SJCRH30 (cell line): ENCODE measurements at places on chromosomes 11 and 22.

DNA sequence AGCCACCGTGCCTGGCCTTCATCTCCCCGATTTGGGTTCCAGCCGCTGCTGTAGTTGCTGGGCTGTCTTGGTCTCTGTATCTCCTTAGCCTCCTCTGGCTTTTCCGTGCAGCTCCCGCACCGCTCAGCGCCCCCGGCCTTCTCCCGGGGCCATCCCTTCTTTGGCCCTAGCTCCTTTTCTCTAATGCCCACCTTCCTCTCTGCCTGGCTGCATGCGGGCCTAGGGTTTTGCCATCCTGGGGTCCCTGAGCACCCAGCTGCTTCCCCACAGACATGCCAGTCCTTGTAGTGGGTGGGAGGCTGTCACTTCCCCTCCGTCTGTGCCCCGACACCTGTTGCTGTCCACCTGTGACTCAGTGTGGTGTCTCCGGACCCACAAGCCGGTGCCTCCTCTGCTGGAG is 36.4 kb downstream of the KCNJ4 start:
- H3K27me3 ChIP-seq: no peaks in the 10 kb centered on the region; the same call in 1 of the 2 replicates
- H3K27ac ChIP-seq: no peak overlapping the region
- peaks cover 17% of the 10 kb centered on the region for H3K4me1 ChIP-seq
- H3K36me3 ChIP-seq: no peaks in the 10 kb centered on the region
- peak; percentile 31 for DNase-seq
- no peak overlapping the region for H3K4me3 ChIP-seq

GRCh38 chr22:46576556-46577367 is 39.3 kb upstream of the CELSR1 start:
- DNase-seq: peak; percentile 34
- no peaks in the 10 kb centered on the region for H3K4me1 ChIP-seq
- no peaks in the 10 kb centered on the region for H3K36me3 ChIP-seq
- peak overlapping the region; percentile 60 for H3K4me3 ChIP-seq

DNA sequence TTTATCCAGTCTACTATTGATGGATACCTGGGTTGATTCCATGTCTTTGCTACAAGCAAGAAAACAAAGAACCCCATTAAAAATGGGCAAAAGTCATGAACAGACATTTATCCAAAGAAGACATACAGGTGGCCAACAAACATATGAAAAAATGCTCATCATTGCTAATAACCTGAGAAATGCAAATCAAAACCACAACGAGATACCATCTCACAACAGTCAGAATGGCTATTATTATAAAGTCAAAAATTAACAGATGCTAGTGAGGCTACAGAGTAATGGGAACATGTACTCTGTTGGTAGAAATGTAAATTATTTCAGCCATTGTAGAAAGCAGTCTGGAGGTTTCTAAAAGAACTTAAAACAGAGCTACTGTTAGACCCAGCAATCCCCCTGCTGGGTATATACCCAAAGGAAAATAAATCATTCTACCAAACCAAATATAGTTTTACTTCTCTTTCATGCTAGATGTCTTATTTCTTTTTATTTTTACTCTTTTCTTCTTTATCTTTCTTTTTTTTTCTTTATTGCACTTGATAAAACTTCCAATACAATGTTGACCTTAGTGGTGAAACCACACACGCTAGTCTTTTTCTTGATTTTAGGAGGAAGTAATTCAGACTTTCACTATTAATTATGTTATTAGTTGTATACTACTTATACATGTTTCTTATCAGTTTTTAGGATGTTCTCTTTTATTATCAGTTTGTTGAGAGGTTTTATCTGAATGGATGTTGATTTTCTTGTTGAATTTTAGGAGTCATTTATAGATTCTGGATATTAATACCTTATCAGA is 14.3 kb downstream of the TRIM22 start:
- H3K4me3 ChIP-seq: no peak overlapping the region
- H3K36me3 ChIP-seq: no peaks in the 10 kb centered on the region
- H3K4me1 ChIP-seq: no peaks in the 10 kb centered on the region
- DNase-seq: no peak

- no peaks in the 10 kb centered on the region for H3K36me3 ChIP-seq
- no peaks in the 10 kb centered on the region for H3K27me3 ChIP-seq
- peak; percentile 46 for DNase-seq
- H3K4me3 ChIP-seq: no peak overlapping the region
- H3K27ac ChIP-seq: no peak overlapping the region
These were observed 52.3 kb downstream of the RASSF10 start for GRCh38 chr11:13061294-13061990.

DNA sequence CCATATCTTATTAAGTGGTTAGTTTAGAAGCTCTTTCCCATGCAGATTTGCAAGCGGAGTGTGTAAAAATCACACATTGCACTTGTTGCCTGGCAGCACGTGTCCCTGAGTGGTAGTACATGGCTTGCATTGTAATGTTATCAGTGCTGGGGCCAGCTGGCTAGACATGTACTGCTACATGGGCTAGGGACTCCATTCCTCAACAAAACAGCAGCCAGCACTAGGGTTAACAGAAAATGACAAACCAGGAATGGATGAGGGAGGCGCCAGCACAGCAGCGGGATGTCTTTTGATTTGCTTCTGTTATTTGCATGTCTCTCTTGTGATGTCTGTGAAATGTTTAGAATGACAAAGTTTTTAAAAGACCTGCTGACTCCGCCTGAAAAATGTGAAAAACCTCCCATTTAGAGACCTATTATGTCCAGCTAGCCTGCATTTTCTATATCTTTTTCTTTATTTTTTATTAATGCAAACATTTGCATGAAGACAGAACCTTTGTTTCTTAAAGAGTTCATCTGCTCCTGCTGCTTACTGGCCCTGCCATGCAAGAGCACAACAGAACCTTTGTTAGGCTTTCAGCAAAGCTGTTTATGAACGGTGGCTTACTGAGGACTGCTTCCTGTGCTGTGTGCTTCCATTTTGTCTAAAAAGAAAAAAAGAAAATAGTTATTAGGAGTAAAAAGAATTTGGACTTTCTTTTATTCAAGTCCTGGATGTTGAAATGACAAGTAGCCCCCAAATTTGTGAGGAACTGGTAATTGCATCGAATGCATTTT is 40.7 kb downstream of the CSTPP1 start:
- no peak overlapping the region for H3K27ac ChIP-seq
- H3K4me3 ChIP-seq: no peak overlapping the region
- no peak for DNase-seq
- no peaks in the 10 kb centered on the region for H3K36me3 ChIP-seq
- no peaks in the 10 kb centered on the region for H3K27me3 ChIP-seq

- DNase-seq: no peak
- peaks cover 27% of the 10 kb centered on the region for H3K4me1 ChIP-seq
These were observed 349.8 kb upstream of the PLET1 start for GRCh38 chr11:112610494-112610893.
